ENCODE measurements at places on chromosomes 12 and 14. TPM values are rescaled to one million over a fixed set of nuclear protein-coding genes. Genes with fewer than 3 reads are reported as not detected.

The RIMBP2 gene
- total RNA-seq: 0.72 TPM

The TTC7B gene
- total RNA-seq: 43.6 TPM

GRCh38 chr14:101216366-101217079, 313.0 kb upstream of the RTL1 start:
- DNase-seq: no peak

- no peak for DNase-seq
Observed at GRCh38 chr12:130642856-130643255, 73.2 kb downstream of the RIMBP2 start.

DNA sequence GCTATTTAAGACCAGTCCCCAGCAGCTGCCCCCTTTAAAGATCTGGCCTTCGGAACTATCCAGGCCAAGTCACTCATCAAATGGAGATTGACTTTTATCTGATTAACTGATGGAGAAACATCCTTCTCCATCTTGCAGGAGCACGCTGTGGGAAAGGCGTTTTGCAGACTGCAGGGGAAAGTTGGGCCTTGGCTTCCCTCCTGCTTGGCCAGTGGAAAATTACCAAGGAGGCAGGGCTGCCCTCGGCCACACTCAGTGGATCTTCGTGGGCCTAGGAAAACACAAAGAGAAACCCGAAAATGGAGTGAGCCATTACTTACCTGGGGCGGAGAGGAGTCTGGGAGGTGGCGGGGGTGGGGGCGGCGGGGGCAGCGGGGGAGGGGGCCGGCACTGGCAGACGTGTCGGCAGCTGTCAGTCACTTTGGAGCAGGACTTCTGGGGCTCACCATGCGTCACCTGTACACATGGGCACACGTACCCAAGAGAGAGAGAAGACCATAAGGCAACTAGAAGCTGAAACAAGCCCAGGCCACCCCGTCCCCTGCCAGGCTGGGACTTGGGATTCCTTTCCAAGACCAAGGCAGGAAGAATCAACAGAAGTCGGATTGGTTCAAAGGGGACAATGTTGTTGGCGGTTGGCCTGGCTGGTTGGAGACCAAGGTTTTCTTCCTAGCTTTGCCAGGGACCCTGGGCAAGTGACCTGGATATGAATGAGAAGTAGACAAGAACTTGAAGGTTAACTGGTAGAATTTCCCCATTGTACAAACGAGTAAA, 9.2 kb downstream of the PRIMA1 start:
- no peak for DNase-seq

GRCh38 chr14:33972583-33973081, 21.8 kb upstream of the EGLN3 start:
- DNase-seq: no peak

- no peak for DNase-seq
Observed at GRCh38 chr12:11830307-11830801, 180.9 kb downstream of the ETV6 start.

GRCh38 chr12:50925342-50925651, 27.0 kb upstream of the HIGD1C start:
- DNase-seq: no peak

DNA sequence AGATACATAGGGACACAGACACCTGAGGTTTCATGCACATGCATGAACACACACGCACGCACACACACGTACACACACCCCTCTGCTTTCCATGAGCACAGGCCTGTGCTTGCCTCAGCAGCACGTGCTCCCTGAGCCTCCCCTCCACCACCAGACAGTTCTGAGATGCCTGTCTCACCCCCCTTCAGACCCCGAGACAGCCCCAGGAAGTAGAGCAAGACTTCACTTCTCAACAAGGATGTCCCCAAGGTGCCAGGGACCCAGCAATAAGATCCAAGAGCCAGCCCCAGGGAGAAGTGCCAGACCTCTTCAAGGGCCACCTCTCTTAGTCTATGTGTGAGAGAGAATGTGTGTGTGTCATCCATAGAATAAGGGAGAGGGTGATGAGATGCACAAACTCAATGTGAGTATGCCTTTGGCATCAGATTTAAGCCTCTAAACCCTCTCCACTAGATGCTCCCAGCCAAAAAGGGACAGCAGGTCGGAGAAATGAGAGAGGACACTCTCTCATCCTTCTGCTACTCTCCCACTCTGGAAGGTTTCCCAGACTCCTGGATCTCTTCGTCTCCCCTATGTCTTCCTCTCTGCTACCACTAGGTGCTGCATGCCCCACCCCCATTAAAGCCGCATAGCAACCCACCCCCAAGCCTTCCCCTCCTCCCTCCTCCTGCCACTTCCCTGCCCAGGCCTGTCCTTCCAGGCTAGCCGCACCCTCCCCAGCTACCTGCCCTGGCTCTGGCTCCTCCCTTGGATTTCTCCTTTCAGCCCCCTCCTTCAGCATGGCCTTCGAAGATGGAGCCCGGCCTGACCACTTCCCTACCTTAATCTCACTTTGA, 7.7 kb downstream of the RARG start:
- no peak for DNase-seq

- DNase-seq: no peak
Observed at GRCh38 chr14:96567289-96567899, 65.2 kb downstream of the PAPOLA start.

DNA sequence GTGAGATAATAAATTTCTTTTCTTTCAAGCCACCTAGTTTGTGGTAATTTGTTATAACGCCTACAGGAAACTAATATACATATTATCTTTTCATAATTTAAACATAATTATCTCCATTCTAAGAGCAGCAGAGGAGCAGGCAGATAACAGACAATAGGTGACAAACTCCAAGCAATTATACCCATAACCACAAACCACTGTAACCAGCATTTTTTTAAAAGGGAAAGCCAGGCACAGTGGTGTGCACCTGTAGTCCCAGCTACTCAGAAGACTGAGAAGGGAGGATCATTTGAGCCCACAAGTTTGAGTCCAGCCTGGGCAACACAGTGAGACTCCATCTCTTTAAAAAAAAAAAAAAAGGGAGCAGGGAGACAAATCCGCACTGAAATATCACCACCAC, 54.9 kb downstream of the ATF7 start:
- DNase-seq: no peak

GRCh38 chr12:122081083-122081696, 2.6 kb downstream of the MLXIP start:
- no peak for DNase-seq

- DNase-seq: no peak
Observed at GRCh38 chr14:68335312-68335711, 457.6 kb downstream of the ZFP36L1 start.

- no peak for DNase-seq
Observed at GRCh38 chr14:71362920-71363584, 455.8 kb downstream of the PCNX1 start.

DNA sequence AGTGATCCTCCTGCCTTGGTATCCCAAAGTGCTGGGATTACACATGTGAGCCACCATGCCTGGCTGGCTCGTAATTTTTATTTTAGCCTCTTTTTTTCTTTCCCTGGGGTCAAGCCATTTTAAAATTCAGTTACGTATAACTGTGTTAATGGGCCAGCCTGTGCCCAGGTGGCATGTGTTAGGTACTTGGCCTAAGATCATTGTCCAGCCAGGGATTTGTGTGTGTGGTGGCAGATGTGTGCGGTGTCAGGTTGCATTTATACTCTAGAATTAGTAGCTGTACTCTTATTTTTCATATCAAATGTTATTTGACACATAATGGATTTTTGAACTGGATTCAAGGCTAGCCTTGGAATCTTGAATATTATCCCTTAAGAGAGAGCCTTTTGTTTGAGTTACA, 69.3 kb downstream of the FBXO34 start:
- DNase-seq: no peak
